Dermis blood vessel endothelial cell (primary cell): ENCODE measurements at places on chromosomes 12 and 14.

DNA sequence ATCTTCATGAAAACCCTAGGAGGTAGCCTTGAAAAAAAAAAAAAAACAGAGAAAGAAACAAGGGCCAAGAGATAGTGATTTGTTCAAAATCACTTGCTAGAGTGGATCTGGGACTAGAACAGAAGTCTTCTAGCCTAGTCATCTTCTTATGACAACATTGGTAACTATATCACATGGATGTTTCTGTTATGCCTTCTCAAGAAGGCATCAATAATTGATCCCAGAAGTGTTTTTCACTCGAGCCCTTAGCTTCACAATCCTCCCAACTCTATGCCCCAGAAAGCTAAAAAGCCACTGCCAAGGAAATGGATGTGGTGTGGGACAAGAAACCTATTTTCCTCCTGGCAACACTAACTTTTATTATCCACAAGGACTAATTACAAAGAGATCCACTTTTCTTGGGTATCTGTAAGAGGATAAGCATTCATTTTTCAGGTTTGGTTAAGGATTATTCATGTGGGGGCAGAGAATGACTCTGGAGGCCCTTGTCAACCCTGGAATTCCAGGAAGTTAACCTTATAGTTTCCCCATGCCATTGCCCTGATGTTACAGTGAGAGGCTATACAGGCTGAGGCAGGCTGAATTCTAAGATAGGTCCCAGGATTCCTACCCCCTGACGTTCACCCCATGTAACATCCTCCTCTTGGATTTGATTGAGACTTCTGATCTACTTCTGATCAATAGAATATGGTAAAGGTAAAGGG lies 67.7 kb upstream of the CPM start:
- no peak for DNase-seq

- no peak for DNase-seq
Measured at GRCh38 chr12:76552343-76552938, 7.1 kb downstream of the OSBPL8 start.

DNA sequence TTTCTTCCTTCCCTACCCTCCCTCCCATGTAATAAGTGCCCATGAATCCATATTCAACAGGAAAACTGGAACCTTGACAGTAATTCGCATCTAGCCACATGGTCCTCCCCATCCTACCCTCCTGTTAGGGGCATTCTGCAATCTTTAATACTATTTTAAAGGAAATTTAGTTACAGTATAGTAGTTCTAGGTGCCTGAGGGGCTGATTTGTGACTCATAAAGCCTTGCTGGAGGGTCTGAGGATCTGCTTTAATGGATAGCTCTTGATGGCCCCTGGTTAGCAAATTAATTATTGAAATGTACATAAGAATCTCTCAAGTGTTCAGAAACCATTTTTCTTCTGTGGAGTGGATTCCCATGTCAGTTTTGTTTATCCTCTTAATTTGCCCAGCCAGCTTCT lies 54.1 kb downstream of the ESRRB start:
- no peak for DNase-seq

DNA sequence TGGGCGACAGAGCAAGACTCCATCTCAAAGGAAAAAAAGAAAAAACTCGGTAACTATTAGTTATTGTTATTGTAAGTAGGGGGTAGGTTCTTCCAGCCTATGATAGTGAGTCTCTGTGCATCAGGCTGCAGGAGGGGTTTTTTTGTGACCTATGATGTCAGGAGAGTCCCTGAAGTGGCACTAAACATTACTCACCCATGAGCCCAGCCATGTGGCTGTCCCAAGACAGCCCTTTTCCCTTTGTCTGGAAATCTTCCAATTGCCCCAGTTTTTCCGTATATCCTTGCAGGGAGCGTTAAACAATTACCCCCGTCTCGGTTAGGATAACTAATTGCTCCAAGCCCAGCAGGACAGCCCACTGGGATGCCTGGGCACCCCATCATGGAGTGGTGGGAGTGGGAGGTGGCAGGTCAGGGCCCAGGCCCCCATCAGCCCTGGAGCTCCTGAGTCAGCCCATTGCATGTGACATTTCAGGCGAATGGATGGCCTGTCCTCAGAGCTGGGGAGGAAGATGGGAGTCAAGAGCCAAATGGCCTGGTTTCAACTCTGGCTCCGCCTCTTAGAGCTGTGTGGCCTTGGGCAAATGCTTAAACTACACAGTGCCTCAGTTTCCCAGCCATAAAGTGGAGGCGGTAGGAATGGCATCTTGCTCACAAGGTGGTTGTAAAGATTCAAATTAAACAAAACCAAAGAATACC lies 16.4 kb downstream of the PHETA1 start:
- DNase-seq, result no peak

DNA sequence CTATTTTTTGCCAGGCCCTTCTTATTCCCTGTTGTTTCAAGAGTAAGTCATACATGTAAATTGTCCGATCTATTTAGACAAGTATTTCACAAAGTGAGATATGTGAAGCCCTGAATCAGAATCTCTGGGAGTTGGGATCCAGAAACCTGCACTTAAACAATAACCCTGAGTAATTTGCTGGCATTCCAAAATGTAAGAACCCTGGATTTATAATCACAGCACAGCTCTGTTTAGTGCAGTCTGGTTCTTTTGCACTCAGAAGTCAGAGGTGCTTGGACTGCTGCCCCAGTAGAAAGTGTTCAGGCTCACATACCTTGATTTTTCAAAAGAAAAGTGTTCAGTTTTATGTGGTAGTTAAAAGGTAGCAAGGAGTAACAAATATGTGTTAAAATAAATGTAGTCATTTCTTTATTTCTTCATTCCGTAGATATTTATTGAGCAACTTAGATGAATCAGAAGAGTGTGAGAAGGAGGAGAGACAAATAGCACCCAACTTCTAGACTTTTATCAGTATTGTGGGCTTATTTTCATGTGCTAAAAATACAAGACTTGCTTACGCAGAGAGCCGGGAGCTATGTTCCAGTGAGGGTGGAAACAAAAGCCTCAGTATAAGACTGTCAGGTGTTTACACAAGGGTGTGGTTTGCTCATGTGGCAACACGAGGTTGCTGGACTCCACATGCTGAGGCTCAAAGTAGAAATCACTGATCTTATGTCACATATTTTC lies 70.1 kb downstream of the SYNE2 start:
- DNase-seq, result no peak

- no peak for DNase-seq
Measured at GRCh38 chr14:100346306-100347091, 23.4 kb downstream of the SLC25A47 start.

- DNase-seq, result peak; percentile 74
Measured at GRCh38 chr12:116880817-116881324, 370 bp downstream of the HRK start.

DNA sequence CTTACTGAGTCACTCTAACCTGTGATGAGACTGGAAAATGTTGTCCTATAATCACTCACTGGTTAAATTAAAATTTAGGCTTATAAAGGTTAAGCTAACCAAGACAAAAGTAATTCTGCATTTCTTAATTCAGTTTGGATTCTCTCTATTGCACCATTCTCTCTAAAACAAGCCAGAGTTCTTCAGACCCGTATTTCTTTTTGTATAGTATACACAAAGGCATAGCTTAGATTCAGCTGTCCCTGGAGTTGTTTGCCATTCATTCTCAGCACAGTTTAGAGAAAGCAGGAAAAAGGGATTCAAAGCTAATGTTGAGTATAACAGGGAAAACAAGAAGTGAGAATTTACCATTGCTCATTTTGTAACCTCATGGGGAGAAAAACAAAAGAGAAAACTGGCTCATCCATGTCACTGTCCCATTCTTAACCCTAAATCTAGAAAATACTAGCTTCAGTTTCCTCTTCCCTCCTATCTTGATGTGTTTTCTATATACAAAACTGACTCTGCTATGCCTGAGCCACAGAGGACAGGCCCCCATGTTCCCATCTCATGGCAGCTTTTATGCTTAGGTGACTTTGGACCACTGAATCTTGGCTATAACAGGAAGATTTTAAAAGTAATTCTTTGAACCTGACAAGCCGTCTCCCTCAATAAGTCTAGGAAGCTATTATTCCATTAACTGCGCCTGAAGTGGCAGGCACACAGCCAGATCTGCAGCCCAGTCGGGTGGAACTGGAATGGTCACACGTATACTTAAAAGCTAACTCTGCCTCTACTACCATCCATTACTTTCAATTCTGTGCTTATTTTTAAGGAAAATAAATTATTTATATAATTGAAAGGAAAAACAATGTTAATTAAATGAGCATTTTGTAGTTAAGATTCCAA lies 7.0 kb downstream of the AREL1 start:
- DNase-seq, result no peak

GRCh38 chr14:57352396-57353170 lies 37.8 kb upstream of the NAA30 start:
- DNase-seq, result no peak

DNA sequence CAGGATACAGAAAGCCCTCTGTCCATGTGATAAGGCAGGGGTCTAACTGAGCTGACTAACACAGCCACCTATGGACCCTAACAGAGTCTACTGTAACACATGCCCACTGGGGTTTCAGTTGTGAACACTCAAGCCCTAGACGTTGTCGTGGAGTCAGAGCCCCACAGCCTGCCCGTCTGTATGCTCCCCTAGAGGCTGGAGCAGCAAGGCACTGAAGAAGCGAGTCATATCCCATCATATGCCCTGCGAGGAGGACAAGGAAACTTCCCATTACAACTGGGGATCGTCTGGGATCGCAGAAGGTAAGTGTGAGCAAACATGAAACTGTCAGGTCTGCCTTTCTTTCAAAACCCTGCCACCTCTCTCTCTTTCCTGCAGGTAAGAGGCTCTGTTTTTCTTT lies 138.1 kb downstream of the GPR65 start:
- no peak for DNase-seq

- DNase-seq, result no peak
Measured at GRCh38 chr14:87877877-87878276, 115.1 kb downstream of the GALC start.

DNA sequence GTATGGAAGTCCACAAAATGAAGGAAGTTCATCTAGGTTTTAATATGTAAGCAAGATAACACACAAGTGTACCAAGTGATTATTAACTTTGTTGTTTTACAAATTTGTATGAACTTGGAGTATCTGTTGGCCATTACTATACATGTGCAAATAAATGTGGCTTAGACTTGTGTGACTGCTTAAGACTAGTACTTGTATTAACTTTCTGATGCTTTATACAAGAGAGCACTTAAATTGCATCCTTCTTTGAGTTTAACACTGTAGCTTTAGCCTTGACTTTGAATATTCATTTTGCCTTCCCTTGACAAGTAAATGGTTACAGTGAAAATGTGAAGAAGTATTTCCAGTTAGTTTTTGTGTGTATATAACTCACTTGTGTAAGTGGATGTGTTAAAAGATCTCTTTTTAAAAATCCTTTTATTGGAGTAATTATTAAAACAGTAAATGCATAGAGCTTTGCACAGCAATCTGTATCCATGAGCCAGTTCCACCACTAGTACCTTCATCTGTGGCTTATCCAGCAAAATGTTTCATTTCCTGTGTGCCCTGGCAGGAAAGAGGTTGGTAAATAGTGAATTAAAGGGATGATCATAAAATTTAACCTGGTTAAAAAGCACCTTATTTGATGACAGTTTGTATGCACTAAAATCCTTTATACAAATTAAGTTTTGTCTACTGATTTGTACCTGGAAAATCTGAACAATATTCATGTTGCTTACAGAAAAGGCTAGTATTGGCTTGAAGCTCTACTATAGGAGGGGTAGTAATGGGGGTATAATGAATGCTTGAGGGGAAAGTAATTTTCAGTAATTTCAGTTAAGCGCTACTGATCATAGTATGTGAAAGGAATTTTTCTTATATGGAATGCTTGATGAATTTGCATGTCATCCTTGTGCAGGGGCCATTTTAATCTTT lies 8.0 kb downstream of the PNN start:
- DNase-seq, result no peak

GRCh38 chr14:32865827-32866376 lies 72.8 kb upstream of the NPAS3 start:
- DNase-seq, result no peak

GRCh38 chr12:11081987-11082386 lies 10.1 kb downstream of the TAS2R43 start:
- DNase-seq, result no peak

- DNase-seq, result peak; percentile 91
Measured at GRCh38 chr12:3135522-3136461, 58.6 kb downstream of the TSPAN9 start.

DNA sequence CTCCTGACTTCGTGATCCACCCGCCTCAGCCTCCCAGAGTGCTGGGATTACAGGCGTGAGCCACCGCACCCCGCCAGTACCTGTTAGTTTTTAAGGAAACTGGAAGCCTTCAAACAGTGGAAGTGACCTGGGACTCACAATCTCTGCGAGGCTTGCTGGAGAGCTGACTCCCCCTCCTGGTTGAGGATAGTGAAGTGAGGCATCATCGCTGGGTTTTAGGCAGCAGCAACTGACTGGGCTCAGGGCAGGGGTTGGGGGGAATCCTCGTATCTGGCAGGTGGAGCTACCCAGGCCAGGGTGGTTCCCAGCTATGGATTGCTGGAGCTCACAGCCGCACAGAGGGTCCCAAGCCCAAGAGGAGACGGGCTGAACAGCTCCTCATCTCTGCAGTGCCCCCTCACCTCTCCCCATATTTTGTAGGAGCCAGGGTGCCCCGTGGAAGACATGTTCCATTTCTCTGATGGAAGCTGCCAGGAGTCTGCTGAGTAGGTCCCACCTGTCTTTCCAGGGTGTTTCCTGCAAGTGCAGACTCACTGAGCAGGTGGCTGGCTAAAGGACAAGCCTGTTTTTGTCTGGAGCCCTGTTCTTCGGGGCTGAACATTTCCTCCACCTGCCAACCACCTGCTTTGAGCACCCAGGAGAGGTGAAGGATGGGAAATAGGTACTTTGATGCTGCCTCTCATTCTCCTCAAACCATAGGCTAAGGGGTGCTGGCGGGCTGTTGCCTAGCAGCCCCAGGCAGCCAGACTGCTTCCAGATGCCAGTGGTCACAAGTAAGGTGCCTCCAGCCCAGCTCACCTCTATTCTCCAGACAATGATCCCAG lies 3.1 kb downstream of the AVIL start:
- DNase-seq, result no peak

GRCh38 chr14:84704601-84705000 lies 825.3 kb upstream of the FLRT2 start:
- DNase-seq, result no peak

GRCh38 chr12:41891226-41891625 lies 253.4 kb downstream of the GXYLT1 start:
- DNase-seq, result no peak

- no peak for DNase-seq
Measured at GRCh38 chr12:124011435-124012115, 38.6 kb downstream of the ZNF664 start.
